ENCODE measurements at places on chromosomes 16 and 17. TPM values are rescaled to one million over a fixed set of nuclear protein-coding genes. Genes with fewer than 3 reads are reported as not detected.
A peak's percentile ranks its signal among the peaks of the same experiment; 100 is the strongest.

HS3ST6 gene
- not detected for total RNA-seq

KRT23 gene
- not detected for total RNA-seq

TOX3 gene
- not detected for total RNA-seq

CTRB2 gene
- not detected for total RNA-seq

GDPD3 gene
- total RNA-seq: 13.9 TPM

DNA sequence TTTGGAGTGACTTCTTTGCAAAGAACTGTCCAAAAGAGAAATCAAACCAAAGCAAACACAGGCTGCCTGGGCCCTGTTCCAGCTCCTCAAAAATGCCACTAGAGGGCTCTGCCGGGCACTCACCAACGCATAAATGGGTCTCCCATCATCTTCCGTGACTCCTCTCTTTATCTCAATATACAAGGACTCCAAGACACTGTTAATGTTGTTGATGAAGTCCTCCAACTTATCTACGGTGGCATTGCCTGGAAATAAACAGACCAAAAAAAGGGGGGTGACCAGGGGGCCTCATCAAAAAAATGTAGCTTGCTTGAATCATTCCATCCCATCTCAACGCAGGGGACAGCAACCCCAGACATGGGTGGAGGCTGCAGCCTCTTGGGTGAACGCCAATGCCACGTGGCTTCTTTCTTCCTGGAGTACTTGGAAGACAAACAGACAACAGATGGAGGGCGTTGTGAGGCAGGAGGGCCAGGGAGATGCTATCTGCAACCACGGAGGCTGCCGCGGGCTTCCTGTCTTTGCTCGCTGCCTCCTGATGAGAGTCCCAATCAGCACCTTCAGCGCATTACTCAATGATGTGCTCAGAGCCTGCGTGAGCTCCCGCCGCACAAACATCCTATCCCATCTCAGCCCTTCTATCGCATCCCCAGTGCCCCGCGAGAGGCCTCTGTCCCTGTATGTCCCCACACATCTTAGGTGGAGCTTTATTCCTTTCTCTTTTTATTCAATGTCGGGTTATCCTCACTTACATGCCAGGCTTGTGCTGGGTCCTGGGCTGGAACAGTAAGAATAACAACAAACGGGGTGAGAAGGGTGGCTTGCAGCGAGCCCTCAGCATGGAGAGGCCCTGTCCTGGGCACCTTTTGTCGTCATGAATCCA lies 32.0 kb downstream of the KDM8 start:
- peak; percentile 87 for DNase-seq

GRCh38 chr16:86387468-86388440 lies 122.6 kb upstream of the FOXF1 start:
- DNase-seq: no peak

- DNase-seq: no peak
Measured at GRCh38 chr17:57350266-57350665, 93.9 kb downstream of the MSI2 start.

GRCh38 chr16:15604460-15605440 lies 38.2 kb downstream of the MARF1 start:
- DNase-seq: no peak

GRCh38 chr16:28100810-28101532 lies 37.5 kb upstream of the GSG1L start:
- DNase-seq: no peak

DNA sequence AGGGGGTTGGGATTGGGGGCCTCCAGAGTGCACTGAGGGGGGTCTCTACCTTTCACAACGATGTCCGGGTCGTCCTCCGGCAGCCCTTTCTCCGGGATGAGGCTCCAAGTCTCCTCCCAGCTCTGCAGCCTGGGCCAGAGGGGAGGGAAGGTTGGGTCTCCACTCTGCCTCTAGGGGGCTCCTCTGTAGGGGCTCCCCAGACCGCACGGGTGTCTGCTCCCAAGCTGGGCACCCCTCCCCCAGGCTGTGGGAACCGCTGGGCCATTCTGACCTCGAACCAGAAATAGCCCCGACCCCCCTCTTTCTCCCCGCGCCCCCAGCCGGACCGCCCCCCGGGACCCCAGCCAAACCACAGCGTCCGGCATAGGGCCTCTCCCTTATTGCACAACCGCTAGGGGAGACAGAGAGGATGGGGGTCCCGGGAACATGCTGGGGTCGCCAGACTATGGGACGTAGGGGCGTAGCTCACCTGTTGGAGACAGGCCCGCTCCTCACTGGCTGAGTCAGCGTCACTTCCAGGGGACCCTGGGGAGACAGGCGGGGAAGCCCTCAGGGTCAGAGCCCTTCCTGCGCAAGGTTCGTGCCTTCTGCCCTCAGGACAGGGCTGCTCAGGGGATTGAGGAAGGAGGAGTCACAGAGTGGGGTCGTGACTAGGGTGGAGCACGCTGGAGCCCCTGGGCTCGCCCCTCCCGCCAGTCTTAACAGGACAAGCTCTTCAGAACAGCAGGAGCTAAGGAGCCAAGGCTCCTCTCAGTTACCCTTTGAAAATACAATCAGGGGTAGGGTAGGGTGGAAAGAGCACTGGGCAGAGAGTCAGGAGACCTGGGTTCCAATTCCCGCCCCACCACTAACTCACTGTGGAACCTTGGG lies 2.7 kb downstream of the PLEKHH3 start:
- DNase-seq: no peak

GRCh38 chr16:55478827-55479429 lies at the start of gene MMP2:
Gene MMP2, plus strand, starts transcription at chr16:55479198. Its CDS starts 282 bp downstream, at chr16:55479480.
- DNase-seq: no peak

- DNase-seq: no peak
Measured at GRCh38 chr17:6524520-6524919, 31.8 kb downstream of the PITPNM3 start.

DNA sequence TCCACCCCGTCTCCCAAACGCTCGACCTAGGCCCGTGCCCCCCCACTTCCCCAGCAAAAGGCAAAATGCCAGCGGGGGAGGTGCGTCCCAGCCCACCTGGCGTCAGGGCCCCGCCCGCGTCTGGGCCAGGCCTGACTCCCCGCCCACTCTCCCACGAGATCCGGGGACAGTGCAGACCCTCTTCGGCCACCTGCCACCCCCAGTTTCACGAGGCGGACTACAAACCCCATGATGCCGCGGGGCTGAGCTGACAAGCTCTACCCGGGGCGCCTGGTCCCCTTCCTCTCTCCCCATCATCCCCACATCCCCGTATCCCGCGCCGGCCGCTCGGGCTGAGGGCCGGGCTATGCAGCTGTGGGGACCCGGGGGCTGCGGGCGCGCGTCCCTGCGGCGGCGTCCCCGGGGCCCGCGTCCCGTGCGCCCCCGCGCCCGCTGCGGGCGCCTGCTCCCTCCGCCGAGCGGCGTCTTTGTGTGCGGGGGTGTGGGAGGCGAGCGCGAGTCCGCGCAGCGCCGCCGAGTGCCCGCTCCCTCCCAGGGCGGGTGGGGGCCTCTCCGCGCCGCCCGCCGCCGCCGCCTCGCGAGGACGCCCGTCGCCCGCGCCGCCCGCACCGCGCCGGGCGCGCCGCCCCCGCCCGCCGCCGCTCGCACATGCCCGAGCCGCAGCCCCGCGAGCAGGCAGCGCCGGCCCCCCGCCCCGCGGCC lies at the start of gene ANKRD13B:
TSS of gene ANKRD13B (plus strand) at position 283 of the 702 bp plus-strand sequence. CDS start 490 bp downstream, outside the sequence.
- DNase-seq: peak; percentile 62

DNA sequence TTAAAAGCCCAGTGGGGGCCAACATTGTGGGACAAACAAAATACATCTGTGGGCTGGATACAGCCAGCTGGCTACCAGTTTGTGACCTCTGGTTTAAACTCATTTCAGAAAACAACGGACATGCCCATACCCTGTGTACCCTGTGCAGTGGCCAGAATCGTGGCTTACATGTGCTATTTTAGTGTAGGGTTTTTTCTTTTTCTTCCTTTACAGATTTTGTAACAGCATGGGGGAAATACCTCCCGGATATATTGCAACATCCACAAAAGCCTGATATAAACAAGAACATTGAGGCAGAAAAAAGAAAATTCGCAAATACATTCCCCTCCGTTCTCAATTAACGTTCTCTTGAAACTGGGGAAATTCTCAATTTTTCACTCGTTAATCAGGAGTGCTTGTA lies 7.3 kb downstream of the HS3ST4 start:
- no peak for DNase-seq

GRCh38 chr16:76614269-76614668 lies 337.1 kb downstream of the CNTNAP4 start:
- DNase-seq: no peak

DNA sequence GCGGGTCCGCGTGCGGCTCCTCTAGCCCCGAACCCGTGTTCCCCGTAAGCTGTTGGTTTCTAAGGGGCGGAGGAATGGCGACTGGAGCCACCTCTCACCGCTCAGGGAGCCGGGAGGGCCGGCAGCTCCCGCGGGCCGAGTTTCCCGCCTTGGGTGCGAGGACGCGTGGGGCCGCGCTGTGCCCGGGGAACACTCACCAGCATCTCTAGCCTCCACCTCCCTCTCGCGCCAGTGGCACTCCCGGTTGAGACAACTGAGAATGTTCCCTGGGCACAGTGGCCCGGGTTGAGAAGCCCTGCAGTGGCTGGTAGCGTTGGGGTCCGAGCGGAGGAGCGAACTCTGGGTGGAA lies 560 bp downstream of the TELO2 start:
- DNase-seq: no peak

DNA sequence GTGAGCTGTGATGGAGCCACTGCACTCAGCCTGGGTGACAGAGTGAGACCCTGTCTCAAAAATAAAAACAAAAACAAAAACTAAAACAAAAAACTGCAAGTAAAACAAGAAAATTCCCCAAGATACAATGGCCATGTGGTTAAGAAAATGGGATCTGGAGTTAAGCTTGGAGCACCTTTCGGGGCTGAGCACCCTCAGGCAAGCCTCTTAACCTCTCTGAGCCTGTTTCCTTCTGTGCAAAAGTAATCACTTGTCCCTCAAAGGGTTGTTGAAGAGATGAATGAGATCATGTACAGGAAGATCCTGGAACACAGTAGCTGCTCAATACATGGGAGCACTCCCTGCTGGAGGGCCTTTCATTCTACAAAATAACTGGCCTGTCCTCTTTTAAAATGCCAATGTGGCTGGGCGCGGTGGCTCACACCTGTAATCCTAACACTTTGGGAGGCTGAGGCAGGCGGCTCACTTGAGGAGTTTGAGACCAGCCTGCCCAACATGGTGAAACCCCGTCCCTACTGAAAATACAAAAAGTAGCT lies 19.8 kb upstream of the KIFC3 start:
- DNase-seq: no peak

GRCh38 chr17:2995377-2995776 lies 68.0 kb downstream of the OR1D5 start:
- DNase-seq: no peak

GRCh38 chr16:60811051-60811608 lies 1225.1 kb downstream of the CDH8 start:
- DNase-seq: no peak

- DNase-seq: no peak
Measured at GRCh38 chr16:11535494-11535893, 51.2 kb downstream of the LITAF start.

- DNase-seq: no peak
Measured at GRCh38 chr16:8199390-8199789, 390.9 kb downstream of the TMEM114 start.

DNA sequence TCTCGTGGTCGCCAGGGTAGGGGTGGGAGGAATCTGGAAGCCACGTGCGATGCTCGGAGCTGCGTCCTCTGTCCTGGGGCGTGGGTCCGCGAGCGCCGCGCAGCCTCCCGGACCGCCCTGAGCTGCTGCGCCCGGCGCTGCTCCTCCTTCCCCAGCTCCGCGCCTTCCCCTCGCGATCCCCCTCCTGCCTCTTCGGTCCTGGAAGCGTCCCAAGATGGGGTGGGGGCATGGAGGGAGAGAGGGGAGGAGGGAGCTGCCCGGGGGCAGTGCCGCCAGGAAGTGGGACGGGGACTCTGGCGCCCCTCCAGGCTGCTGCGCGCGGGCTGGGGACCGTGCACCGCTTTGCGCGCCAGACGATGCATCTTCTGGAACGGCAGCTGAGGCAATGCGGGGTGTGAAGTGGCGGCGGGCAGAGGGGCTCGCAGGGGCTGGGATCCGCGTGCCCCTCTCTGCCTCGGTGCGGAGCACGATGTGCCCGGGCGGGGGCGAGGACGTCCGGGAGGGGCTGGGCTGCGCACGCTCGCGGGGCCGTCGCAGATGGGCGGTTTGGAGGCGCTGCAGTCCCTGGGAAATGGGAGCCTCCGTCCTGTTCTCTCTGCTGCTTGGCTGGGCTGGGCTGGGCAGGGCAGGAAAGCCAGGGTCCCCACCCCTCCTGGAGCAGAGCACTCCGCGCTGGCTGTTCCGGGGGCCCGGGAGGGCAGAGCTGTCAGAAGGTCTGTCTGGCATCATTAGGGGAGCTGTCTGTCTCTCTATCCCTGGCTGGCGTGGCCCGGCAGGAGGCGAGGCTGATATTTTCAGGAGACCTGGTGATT lies 388.0 kb downstream of the SEC14L1 start:
- DNase-seq: peak; percentile 58

DNA sequence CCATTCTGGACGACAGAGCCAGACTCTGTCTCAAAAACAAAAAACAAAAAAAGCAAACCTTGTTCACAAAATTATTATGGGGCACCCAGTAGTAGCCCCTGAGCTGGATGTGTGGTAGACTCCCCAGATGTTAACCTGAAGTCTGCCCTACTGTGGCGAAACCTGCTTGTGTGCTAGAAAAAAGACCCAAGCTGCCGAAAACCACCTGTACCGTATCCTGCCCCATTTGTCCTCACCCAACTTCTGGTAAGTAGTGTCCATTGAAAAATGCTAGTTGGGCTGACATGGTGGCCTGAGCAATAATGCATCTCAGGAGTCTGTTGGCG lies 9.1 kb downstream of the RMI2 start:
- no peak for DNase-seq

DNA sequence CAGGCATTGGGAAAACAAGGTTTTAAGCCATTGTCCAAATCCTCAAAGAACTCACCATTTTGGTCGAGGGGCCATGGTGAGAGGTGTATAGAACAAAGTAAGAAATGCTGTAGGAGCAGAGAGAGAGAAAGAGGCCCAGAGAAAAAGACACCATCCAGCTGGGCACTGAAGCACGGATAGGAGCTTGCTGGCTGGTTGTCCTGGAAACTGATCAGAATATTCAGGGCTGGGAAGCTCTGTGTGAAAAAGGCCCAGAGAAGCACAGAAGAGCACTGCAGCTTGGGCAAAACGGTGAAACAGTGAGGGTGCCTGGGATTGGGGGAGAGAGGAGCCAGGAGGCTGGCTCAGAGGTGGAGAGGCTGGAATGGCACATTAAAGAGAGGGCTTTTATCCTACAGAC lies 16.5 kb downstream of the HS3ST3B1 start:
- no peak for DNase-seq

GRCh38 chr17:78315355-78316114 lies 44.3 kb downstream of the SOCS3 start:
- peak; percentile 60 for DNase-seq

DNA sequence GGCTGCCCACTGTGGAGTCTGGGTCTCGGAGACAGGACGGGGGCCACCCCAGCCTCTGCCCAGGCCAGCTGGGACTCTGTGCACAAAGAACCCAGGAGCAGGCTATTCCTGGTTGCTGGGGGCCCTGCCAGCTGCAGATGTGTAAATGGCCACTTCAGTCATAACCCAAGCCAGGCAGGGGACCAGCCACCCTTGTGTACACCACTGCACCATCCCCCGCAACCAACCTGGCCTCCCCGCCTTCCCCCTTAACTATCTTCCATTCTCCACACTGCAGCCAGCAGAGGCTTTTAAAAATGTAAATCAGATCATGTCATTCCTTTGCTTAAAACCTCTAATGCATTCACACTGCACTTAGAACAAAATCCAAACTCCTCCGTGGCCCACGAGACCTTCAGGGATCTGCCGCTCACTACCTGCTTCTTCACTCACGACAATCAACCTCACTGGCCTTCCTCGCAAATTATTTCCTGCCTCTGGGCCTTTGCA lies 28.3 kb downstream of the RTN4RL1 start:
- DNase-seq: no peak

- DNase-seq: no peak
Measured at GRCh38 chr17:7379134-7379533, 1.8 kb upstream of the TNK1 start.

Measured in activated T-cell treated with anti-CD3 and anti-CD28 coated beads, Interleukin-2, amount 50 U/mL, for 72 hours (primary cell).